ENCODE measurements at places on chromosomes 5 and 9.

DNA sequence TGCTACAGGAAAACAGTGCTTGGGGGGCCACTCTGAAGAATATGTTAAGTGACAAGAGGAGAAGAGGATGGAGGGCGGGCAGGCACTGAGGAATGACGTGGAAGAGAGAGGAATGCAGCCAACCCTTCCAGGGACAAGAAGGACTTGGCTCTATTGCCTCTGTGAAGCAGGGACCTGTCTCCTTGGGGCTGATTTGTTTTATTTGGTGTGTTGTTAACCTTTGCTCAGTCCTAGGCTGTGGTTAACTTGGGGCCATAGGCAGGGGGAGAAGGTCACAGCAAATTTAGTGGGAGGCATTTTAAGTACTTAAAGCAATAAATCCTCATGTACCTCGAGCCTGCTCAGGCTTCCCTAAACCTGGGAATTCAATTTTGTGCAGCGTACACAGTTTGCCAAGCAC lies 39.9 kb downstream of the KIF4B start:
- DNase-seq = no peak

- DNase-seq = no peak
These were observed 2.9 kb downstream of the ZFAND5 start for GRCh38 chr9:72362118-72362531.

GRCh38 chr5:159826351-159827214 lies 89.7 kb upstream of the ADRA1B start:
- DNase-seq = peak; percentile 13

GRCh38 chr5:179378116-179378440 lies 32.8 kb upstream of the ADAMTS2 start:
- no peak for DNase-seq

- DNase-seq = no peak
These were observed 82.7 kb downstream of the NR6A1 start for GRCh38 chr9:124688238-124688904.

GRCh38 chr9:101369286-101369685 lies 15.5 kb downstream of the BAAT start:
- DNase-seq = no peak

- no peak for DNase-seq
These were observed 65.7 kb upstream of the FANCC start for GRCh38 chr9:95383185-95383676.
